ENCODE measurements at places on chromosomes 4 and X.

- no peak for DNase-seq
Observed at GRCh38 chrX:150227873-150228410, 135.2 kb upstream of the MAMLD1 start.

DNA sequence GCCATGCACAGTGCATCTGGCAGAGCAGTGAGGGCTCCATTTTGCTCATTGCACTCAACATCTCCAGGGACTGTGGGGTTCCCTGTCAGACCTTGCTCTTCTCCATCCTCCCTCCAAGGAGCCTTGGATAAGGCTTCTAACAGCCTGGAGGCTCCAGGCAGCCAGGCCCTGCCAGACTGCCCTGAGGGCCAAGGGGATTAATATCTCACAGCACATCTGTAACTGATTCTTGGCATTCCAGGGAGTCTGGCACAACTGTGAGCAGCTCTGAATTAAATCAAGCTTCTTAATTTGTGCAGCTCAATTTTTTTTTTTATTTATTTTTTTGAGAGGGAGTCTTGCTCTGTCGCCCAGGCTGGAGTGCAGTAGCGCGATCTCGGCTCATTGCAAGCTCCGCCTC lies 224.5 kb upstream of the PGRMC2 start:
- no peak for DNase-seq

- DNase-seq = no peak
Observed at GRCh38 chr4:155899891-155900290, 3.6 kb upstream of the TDO2 start.

GRCh38 chr4:168688584-168688983 lies 191.7 kb downstream of the PALLD start:
- DNase-seq = no peak

GRCh38 chr4:150235808-150236271 lies 157.6 kb downstream of the DCLK2 start:
- DNase-seq = no peak

- DNase-seq = no peak
Observed at GRCh38 chrX:153886915-153887314, 942 bp upstream of the L1CAM start.

DNA sequence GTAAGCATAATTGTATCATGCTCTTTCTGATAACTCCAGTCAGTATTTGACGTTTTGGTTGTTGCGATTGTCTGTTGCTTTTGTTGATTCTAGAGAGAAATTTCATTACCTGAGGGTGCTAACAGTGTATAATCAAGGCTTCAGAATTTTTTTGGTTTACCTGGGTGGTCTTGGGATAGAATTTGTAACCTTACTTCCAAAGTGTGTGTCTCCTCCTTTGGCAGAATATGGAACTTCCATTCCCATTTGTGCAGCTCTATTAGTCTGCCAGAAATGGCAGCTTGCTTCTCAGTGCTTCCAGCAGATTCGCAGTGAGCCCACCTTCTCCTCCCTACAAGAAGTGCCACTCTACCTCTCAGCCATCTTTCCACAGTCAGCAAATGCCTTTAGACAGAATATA lies 5.3 kb downstream of the COPS4 start:
- DNase-seq = no peak

DNA sequence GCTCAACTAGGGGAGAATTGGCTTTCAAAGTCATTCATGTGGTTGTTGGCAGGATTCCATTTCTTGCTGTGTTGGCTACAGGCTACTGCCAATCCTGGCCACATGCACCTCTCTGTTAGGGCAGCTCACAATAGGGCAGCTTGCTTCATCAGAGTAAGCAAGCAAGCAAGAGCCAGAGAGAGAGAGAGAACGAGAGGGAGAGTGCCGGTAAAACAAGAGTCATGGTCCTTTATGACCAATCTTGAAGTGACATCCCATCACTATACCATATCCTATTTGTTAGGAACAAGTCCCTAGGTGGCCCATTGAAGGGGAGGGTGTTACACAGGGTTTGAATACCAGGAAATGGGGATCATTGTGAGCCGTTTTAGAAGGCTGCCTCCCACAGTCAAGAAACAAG lies 33.0 kb upstream of the TLR2 start:
- DNase-seq = no peak

DNA sequence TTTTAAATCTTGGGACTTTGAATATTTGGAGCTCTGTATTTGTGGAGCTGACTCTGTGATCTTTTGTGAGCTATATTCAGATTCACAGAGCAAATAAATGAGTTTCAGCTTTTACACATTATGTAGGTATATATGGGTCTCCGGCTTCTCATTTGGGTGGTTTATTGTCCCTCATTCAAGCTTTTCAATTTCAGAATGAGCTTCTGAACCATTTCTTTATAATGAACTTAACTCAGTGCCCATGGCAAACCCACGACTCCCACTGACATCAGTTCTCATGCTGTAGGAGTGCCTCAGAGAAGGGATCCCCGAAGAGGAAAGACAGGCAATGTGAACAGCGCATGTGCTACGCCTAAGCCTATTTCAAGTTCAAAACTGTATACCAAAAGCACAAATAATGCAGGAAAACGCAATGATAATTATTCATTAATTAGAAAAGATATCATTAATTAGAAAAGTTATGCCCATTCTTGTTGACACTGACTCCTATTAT lies 156.6 kb downstream of the DCTD start:
- DNase-seq = no peak

- DNase-seq = no peak
Observed at GRCh38 chr4:4397441-4397819, 10.5 kb downstream of the NSG1 start.

- no peak for DNase-seq
Observed at GRCh38 chrX:21986596-21986995, 45.5 kb upstream of the PHEX start.

- DNase-seq = no peak
Observed at GRCh38 chr4:165136529-165136928, 23.9 kb upstream of the TMEM192 start.

DNA sequence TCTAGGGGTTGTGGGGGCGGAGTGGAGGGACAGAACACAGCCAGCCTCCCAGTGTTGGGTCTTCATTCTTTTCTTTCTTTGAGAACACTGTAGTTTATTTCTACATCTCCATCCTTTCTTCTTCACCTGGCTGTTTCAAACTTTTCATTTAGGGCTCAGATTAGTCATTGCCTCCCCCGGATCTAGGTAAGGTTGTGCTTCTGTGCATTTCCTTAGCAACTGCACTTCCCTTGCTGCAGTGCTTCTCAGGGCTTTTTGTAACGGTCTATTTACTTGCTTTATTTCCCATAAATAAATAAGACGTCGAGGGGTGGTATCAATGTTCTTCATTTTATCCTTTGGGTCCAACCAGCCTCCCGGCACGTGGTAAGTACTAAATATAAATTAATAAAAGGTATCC lies 31.3 kb downstream of the ADGRL3 start:
- DNase-seq = no peak

GRCh38 chr4:99651016-99651769 lies 6.4 kb downstream of the C4orf54 start:
- no peak for DNase-seq

DNA sequence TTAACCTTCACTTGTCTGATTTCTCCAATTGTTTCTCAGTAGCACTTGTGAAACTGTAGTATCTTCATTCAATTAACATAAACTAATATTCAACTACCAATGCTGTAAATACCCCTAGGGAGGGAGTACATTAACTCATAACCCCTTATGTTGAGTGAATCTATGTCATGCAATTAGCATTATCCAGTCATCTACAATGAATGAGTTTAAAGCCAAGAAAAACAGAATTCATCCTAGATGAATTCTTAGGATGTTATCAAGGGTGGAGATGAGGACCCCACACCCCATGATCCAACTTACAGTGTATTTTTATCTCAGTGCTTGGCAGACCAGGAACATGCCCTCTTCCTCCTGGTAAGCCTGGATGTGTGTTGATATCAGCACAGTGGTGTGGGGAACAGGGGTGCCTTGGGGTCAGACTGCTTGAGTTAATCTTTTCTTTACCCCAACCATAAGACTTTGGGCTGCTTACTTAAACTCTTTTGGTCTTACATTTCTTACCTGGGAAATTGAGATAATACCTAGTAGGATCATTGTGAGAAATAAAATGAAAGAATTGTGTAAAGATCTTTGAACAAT lies 62.1 kb upstream of the SCOC start:
- DNase-seq = no peak

DNA sequence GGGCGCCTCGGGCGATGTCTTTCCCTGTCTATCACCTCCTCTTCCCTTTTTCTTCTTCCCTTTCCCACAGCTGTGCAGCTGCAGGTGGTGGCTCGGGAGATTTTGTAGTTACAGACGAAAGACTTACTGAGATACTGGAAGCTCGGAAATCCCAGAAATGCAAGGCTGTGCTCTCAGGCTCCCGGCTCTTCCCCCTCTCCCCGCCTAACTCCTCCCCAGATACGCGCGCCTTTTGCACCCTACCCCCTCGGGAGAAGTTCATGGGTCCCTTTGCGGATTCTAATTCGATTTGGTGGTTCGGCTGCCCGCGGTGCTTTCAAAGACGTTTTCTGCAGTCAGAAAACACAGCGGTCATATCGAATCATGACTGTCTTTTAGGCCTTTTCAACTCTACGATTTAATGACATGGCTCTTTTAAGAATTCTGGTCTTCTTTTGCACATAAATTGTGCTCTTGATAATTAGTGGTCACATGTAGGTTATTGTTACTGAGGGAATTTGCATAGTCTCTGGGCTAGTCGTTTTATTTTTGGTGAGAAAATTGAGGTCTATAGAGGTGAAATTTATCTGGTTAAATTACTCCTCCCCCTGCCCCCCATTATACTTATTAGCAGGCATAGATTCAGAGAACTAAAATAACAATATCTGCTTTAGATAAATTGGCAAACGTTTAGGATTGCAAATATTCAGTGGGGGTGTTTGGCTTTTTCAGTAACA lies 1.6 kb downstream of the SEPTIN11 start:
- no peak for DNase-seq
